Breast epithelium (tissue), 4 donors: ENCODE measurements at places on chromosomes 3 and 15.

DNA sequence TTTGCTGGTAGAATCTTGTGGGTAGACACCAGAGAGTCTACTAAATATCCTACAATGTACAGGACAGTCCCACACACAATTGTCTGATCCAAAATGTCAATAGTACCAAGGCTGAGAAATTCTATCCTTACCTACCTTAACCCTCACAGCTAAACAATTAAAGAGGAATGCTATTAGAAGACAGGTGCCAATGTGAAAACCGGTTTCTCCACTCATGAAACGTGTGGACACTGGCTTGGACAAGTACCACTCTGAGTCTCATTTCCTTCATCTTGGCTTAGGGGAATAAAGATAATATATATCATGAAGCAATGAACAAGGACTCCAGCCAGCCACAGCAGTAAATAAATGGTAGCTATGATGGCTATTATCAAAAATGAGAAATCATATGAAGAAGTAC lies 90.2 kb downstream of the RFTN1 start:
- no peak for DNase-seq

DNA sequence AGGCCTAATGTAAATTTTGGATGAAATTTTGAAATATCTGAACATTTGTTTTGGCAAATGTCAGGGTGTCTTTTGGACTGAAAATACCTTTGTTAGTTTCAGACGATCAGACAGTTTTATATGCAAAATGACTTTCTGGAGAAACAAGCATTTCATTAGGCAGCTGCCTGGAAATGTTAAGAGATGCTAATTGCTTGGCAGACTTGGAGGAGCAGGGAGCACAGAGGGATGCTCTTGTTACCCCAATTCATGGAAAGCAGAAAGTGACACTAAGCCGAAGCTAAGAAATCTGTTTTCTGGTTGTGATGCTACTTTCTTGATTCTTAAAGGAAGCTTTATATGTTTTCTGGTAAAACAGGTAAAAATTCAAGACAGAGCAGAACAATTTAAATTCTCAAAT lies 204.3 kb upstream of the GBE1 start:
- no peak for DNase-seq

GRCh38 chr3:179196700-179197099 lies 48.5 kb downstream of the PIK3CA start:
- no peak for DNase-seq

DNA sequence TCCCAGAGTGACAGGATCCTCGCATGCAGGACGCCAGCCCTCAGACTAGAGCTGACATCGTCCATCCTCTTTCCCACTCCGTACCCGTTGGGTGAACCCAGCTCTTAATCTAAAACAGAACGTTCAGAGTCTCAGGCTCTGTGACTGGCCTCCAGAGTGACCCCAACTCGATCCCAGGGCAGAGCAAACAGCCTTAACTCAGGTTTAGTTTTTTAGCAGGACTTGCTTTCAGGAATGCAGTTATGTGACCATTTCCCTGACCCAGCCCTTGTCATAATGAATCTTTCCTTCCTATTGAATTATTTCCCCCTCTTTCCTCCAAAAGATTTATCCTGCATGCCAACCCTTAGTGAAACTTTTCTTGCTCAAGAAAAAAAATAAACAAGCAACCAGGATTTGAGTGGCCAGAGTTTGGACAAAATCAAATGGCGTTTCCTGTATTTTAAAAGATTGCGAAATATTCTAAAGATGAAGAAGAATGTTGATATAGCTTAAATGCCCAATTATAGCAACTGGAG lies 47.8 kb upstream of the RARB start:
- no peak for DNase-seq

DNA sequence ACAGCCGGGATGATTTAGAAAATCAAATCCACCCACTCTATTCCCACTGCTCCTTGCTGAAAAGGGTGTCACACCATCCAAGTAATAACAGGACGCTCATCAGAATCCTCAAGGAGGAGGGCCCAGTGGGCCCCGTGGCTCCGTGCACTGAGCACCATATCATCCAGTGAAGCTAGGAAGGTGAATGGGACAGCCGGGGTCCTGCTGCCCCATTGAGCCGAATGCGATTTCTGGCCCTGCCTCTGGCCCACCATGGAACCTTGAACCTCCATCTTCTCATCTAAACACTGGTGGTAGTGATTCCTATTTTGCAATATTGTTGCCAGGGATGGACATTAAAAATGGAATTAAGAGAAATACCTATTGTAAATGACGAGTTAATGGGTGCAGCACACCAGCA lies 99.1 kb upstream of the SLC6A11 start:
- no peak for DNase-seq

DNA sequence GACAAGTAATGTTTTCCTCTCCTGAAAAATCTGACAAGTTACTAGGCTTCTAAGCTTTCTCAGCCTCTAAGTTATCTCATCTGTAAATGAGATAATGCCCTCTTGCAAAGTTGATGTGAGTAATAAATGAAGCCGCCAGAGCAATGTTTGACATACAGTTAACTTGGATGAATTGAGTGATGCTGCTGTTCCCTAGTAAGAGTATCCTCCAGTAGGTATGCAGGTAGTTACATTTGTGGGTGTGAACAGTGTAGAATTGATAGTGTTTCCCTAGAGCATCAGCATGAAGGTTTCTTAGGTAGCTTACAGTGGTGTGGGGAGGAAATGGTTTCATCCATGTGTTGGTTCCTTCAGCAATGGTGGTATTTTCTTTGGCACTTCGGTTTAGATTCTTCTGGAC lies 3.4 kb downstream of the ATP2C1 start:
- DNase-seq, result no peak

DNA sequence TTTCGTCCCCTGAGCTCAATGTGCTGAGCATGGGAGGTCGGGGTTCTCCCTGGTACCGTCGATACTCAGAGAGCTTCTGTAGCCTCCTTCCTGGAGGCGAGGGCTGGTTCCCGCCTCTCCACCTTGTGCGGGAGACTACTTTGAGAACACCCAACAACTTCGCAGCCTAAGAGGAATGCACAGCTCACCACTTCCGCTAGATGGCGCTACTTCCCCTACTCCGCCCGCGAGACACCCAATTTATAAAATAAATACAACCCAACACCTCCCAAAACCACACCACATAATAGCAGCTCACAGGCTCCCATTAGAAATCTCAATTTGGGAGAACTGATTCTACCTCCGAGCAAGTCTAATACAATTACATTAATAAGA lies 1.2 kb downstream of the RGMA start:
- DNase-seq, result peak; percentile 66

DNA sequence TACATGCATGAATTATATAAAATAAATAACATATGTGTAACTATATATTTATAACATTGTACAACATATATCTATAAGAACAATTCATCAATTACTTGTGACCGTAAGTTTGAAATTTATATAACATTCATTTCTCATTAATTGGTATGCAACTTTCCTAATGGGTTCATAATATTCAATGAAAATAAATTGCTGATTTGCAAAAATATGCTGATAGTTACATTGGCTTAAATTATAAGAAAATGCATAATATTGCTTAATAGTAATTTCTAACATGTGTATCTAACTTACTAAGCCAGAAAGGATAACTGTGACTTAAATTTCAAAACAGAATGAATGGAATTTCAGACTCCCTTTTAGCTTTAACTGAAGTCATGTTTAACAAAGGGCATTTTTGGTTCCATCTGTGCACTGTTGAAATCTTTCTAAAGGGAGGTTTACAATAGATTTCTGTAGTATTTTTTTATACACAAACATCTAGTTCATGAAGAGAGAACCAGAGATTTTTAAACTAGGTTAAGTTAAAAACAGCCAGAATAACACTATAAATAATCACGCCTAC lies 310.9 kb downstream of the TBC1D5 start:
- DNase-seq, result no peak

- DNase-seq, result no peak
Measured at GRCh38 chr15:66408675-66409282, 22.1 kb downstream of the MAP2K1 start.

GRCh38 chr15:40782609-40783227 lies 12.9 kb downstream of the C15orf62 start:
- DNase-seq, result peak; percentile 48

DNA sequence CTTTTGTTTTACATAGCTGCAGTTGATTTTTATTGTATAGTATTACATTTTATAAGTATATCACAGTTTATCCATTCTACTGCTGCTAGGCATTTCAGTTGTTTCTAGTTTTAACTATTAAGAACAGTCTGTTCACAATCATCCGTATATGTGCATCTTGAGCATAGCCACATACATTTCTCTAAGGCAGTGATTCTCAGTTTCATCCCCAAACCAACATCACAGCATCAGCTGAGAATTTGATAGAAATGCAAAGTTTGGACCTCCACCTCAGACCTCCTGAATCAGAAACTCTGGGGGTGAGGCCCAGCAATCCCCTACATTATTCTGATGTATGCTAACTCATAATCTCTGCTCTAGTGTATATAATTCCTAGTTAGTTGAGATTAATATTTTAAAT lies 120.8 kb downstream of the VPS8 start:
- no peak for DNase-seq

GRCh38 chr3:27085829-27086730 lies 283.1 kb downstream of the NEK10 start:
- DNase-seq, result no peak

DNA sequence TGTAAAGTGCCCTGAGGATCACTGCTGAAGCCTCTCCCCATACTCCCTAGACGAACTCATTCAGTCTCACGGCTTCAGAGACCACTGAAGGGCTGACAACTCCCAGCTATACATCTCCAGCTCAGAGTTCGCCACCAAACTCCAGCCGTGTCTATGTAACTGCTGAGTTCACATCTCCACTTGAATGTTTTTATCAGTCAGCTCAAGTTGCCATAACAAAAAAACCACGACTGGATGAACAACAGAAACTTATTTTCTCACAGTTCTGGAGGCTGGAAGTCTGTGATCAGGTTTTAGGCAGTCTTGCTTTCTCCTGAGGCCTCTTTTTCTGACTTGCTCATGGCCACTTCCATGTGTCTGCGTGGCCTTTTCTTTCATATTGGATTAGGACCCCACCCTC lies 223.0 kb upstream of the LRRFIP2 start:
- DNase-seq, result no peak

- no peak for DNase-seq
Measured at GRCh38 chr3:168490981-168491380, 395.3 kb upstream of the GOLIM4 start.

DNA sequence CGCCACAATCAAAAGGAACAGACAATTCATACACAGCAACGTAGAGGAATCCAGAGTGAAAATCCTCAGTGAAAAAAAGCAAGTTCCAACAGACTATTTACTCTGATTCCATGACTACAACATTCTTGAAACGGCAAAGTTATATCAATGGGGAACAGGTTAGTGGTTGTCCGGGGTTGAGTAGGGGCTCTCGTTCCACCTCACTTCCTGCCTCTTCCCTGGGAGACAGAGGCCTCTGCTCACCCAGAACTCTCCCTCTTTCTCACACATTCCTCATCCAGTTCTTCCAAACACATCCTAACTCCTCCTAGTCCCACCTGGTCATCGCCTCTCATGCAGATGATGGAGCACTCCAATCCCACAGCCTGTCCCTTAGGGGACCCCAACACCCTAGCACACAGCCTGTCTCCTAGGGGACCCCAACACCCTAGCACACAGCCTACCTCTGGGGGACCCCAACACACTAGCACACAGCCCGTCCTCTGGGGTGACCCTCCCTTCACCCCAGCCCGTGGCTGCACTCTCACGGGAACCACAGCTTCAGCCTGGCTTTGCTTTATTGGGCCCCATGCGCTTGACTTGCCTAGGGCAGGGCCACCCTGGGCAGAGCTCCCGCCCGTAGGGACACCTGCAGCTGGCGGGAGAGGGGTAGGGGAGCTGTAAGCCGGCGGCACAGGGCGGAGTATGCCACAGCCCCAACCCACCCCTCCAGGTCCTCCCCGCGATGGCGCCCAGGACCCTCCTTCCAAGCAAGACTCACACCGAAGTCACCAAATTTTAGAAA lies 5.2 kb downstream of the OCA2 start:
- DNase-seq, result no peak
